ENCODE measurements at places on chromosomes 13 and 19.

DNA sequence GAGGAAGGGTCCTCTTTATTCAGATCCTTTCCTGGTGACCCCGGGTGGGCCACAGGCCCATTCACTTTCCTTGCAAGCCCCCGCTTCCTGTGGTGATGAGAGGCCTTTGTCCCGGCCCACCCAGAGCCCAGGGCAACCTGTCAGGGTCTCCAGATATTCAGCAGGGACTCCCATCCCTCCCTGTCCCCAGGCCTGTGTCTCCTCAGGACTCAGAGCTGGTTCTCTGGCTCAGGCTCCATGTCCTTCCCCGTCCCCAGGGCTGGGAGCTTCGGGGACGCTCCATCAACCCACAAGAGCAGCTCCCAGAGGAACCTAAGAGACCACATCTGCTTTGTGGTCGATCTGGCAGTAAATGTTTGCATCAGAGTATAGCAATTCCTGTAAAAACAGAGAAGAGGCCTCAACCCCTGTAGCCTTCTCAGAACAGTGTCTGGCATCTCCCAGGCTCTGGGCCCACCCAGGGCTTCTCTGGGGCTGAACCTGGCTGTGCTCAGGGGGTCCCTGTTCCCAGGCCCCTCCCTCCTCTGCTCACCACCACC, 7.8 kb downstream of the CEACAM4 start:
- no peak for DNase-seq

GRCh38 chr13:21971662-21972621, 301.1 kb downstream of the FGF9 start:
- no peak for DNase-seq

DNA sequence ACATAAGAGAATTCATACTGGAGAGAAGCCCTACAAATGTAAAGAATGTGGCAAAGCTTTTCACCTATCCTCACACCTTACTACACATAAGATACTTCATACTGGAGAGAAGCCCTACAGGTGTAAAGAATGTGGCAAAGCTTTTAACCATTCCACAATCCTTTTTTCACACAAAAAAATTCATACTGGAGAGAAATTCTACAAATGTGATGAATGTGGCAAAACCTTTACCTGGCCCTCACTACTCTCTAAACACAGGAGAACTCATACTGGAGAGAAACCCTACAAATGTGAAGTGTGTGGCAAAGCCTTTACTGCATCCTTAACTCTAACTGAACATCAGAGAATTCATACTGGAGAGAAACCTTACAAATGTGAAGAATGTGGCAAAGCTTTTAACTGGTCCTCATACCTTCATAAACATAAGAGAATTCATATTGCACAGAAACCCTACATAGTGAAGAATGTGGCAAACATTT, 14.0 kb upstream of the ZNF506 start:
- no peak for DNase-seq

DNA sequence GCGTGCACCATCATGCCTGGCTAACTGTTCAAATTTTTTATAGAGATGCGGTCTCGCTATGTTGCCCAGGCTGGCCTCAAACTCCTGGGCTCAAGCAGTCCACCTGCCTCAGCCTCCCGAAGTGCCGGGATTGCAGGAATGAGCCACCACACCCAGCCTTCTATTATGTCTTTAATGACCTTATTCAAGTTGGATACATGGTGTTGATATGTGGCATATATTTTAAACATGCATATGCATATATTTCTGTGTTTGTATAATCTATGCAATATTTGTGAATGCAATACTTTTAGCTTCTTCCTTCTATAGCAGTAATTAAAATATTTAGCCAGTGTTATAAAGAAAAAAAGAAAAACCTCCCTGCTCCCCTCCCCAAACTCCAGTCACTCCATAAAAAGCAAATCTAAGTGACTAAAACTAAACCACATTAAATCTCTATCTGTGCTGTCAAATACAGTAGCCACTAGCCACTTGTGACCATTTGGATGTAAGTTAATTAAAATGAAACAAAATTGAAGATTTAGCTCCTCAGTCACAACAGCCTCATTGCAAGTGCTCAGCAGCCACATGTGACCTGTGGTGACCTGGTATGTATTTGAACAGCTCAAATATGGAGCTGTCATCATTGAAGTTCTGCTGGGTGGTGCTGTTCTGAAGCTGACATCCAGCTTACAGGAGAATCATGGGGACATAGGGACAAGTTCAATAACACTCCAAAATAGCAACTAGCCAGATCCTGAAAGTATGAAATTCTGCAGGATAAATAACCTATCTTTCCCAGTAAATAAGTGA, 27.4 kb downstream of the FCGBP start:
- no peak for DNase-seq

GRCh38 chr19:12946092-12946721, 545 bp downstream of the RAD23A start:
- DNase-seq, result peak; percentile 55

DNA sequence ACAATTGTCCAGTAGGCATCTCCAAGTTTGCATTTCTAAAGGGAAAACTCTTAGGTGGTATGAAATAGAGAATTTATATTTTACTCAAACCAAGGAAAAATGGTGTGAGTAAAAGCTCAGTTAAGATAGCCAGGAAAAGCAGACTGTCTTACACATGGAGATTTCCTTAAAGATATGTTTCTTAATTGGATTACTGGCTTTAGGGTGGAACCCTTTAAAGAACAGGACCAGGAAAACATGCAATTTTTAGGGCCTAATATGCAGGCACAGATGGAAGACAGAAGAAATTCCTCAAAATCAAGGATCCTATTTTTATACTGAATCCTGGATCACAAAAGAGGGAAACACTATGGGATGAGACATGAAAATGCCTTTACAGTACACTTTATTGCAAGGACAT, 100.3 kb upstream of the PCDH17 start:
- no peak for DNase-seq

GRCh38 chr19:1290703-1291651, 5.3 kb downstream of the EFNA2 start:
- DNase-seq, result no peak

DNA sequence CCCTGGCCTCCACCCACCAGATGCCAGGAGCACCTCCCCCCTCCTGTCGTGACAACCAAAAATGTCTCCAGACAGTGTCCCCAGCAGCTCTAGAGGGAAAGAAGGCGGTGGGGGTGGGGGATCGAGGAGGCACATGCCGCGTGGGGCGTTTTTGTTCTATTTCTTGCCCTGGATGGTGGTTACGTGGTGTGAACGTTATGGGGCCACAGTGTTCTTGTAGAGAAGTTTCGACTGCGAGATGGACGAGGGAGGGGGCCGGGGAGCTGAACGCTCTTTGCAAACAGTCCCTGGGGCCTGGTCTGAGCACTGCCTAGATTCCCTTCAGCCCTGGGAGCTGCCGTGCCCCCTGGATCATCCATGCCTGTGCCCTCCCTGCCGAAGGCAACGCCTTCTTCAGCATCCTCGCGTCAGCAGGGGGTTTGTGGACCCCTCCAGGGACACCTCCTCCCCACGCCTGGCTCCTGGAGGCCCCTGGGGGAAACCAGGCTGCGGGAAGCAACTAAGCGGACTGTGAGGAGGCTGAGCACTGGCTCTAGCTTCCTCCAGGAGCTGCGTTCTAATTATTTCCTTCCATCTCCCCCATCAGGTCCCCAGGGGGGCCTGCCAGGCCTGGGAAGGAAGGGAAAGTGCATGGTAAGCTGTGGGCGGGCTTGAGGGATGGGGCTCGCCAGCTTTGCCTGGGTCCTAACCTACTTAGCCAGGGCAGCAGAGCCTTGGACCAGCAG, 131.5 kb downstream of the IER2 start:
- no peak for DNase-seq

DNA sequence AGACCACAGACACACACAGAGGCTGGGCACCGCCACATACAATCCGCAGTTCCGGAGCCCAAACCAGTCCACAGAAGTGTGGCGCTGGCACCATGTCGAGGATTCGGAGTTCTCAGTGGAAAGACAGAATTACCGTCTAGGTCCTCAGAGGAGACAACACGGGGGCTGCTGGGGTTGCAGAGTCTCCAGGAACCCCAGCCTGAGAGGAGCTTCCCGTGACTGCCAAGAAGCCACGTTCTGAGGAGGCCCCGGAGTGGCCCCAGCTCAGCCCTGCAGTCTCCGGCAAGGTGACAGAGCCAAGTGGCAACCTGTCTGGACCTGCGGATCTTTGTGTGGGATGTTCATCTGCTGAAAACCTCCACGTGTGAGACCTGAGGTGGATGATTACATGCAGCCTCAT, 7.3 kb upstream of the ADPRHL1 start:
- DNase-seq, result no peak

- no peak for DNase-seq
Observed at GRCh38 chr13:96746886-96747285, 247.4 kb downstream of the OXGR1 start.

GRCh38 chr19:8697671-8698432, 743 bp downstream of the ACTL9 start:
- no peak for DNase-seq

GRCh38 chr19:615619-616018, 17.7 kb downstream of the POLRMT start:
- DNase-seq, result no peak

DNA sequence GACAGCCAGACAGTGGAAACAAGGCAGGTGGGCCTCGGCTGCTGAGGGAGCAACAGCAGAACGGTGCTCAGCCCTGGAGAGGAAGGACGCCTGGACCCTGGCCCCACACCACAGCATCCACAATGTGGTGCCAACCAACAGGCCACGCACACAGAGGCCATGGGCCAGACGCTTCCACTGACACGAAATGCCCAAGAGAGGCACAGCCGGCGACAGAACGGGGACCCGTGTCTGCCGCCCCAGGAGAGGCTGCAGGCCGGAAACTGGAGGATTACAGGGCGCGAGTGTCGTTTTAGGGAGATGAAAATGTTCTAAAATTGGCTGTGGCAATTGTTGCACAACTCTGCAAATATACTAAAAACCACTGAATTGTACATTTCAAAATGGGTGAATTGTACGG, 69.7 kb downstream of the RASA3 start:
- no peak for DNase-seq

- no peak for DNase-seq
Observed at GRCh38 chr19:28619816-28620429, 593.0 kb downstream of the UQCRFS1 start.

DNA sequence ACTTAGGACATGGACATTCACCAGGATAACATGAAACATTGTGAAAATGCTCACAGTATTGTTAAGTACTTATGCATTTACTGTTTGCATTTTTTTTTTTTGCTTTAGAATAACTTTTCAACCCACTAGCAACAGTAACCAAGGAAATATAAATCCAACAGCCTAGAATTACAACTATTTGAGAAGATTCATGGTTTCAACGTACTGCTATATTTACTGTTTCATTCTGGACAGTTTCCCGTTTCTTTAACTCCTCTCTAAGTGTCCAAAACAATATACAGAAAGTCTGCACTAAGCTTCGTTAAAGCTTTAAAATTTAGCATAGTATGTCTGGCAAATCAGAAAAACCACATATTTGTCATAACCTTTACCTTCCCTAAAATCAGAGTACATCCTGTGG, 2.7 kb downstream of the SMAD9 start:
- DNase-seq, result no peak

GRCh38 chr13:98220271-98220791, 43.3 kb upstream of the RNF113B start:
- no peak for DNase-seq

GRCh38 chr19:41455936-41456335, 13.0 kb downstream of the ERICH4 start:
- DNase-seq, result no peak

DNA sequence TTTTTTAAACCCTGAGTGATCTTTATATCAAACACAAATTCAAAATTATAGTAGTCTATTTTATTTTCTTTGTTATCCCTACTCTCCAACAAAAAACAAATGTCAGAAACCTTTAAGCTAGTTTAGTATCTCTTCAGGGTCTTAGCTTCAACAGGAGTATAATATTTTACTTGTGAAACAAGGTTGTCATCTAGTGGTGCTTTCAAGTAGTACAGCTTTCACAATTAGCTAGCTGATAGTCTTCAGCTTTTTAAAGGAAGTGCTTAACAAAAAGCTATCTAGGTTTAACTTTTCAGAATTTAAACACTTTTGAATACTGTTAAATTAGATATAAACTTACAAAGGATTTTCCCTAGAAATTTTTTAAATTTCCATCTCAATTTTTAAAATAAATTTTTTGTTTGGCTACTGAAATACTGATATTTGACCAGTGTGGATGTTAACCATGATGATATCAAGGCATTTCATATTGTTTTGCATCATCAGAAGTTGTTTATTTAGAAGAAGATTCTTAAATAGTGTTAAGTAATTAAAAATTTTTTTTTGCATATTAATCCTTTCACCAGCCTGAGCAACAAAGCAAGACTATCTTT, 34.2 kb downstream of the TDRD3 start:
- no peak for DNase-seq

GRCh38 chr13:86324191-86324590, 525.0 kb upstream of the SLITRK6 start:
- DNase-seq, result no peak

DNA sequence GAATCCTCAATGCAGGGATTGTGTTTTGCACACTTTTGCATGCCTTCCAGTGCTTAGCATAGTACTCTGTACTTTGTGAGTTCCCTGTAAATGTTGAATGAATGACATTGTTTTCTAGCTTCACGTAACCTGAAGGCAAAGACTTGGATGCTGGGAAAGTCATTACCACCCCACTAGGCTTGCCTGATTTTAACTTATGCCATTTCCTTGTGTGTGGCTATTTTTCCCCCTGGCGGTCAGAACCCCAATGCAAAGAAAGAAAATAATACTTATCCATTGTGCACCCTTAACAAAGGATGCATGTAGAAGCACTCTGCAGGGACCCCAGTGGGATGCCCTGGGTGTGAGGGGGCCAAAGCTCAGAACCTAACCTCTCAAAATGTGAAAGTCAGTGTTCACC, 1.2 kb upstream of the ENOX1 start:
- DNase-seq, result no peak

DNA sequence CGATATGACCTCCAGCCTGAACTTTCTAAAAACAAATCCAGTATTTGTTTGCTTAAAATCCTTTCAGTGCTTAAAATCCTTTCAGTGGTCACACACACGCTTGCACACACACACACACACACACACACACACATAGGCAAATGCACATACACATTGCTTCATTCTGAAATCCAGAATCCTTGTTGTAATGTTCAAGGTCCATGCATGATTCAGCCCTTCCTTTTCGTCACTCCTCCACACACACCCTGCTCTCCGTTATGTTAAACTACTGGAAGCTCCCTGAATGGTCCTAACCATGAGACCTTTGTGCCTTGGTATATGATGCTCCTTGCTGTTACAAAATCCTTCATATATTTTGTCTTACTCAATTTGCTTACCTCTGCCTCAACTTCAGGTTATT, 44.9 kb downstream of the SERTM1 start:
- no peak for DNase-seq

GRCh38 chr13:38947054-38947453, 43.6 kb downstream of the STOML3 start:
- DNase-seq, result no peak

DNA sequence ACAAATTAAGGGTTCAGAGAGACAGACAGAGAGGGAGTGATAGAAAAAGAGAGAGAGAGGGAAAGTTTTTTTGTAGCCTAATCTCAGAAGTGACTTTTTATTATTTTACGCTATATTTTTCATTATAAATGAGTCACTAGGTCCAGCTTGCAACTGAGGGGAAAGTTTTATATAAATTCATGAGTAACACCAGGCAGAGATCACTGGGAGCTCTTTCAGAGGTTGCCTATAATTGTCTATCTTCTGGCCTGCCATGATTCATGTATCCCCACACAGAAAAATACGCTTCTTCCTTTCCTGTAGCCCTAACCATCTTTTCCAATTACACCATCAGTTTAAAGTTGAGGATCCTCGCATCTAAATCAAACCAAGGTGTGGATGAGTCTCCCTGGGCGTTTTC, 467.9 kb downstream of the SLITRK1 start:
- DNase-seq, result no peak

GRCh38 chr19:21463449-21464105, 41.8 kb upstream of the ZNF429 start:
- no peak for DNase-seq
